ELR (cell line): ENCODE measurements at places on chromosomes 11 and 22.

GRCh38 chr11:10913075-10913474, 55.2 kb upstream of the ZBED5 start:
- DNase-seq, result no peak

- DNase-seq, result peak; percentile 18
Measured at GRCh38 chr11:32858731-32859130, 29.0 kb downstream of the PRRG4 start.

- DNase-seq, result peak; percentile 98
Measured at GRCh38 chr11:65900125-65900898, at the start of gene FOSL1. Gene FOSL1 (minus strand): TSS chr11:65900388. CDS start chr11:65900339, 49 bp downstream.

DNA sequence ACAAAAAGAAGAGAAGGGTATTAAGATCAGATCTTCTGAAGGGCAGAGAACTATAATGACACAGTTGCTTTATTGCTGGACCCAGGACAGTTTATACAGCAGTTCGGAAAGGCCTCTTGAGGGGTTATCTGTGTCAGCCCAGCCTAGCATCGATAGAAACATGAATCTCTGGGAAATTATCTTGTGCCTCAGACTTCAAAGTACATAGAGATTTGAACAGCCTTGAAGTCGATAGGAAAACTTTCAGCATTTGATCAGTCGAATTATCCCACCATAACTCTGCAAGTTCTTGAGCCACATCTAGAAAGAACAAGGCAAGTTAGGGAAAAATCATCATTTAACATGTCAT, 2.5 kb upstream of the LMO2 start:
- no peak for DNase-seq

DNA sequence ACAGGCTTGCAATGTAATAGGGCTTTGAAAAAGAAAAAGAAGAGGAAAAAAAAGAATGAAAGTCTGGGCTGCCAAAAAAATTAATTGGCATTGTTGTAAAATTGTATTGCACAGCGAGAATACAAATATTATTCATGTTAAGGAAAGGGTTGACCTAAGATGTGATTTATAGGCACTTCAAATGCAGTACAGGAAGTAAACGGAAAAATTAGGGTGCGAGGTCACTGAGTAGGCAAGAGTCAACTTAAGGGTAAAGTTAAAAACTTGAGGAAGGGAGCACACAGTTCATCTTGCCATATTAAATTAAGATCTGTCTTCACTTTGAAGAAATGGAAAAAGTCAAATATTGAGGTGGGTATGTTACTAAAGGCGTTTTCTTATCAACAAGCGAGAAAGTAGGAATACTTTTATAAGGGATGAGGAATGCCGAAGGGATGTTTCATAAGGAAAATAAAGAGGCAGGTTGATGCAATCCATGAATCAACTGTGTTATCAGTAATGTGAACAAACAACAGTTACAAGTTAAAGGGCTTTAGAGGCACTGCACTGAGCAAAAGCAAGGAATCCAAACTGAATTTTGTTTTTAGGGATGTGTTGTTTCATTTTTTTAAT, 123.0 kb downstream of the WT1 start:
- peak; percentile 33 for DNase-seq

GRCh38 chr11:75260396-75261170, 20.0 kb downstream of the TPBGL start:
- DNase-seq, result no peak

DNA sequence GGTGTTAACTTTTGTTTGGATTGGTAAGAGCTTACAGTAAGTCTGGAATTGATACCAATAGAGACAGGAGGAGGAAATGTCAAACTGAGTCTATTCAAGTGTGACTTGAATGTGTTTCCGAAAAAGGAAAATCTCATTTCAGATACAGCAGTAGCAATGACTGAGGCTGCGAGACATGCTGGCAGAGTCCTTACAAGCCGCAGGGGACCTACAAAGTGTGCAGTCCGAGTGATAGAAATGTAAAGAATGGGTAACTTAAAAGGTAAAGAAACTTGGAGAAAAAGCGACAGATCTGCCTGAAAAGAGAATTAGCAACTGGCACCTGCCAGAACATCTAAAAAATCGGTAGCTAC, 444 bp downstream of the CWF19L2 start:
- peak; percentile 34 for DNase-seq
